C1 segment of cervical spinal cord (tissue), 14 donors: ENCODE measurements at places on chromosomes 13 and 19.

GRCh38 chr13:98717256-98717655 lies 35.2 kb downstream of the SLC15A1 start:
- no peak for DNase-seq

- DNase-seq = peak; percentile 8
Measured at GRCh38 chr13:74966814-74967424, 515.0 kb downstream of the TBC1D4 start.

GRCh38 chr19:8610936-8611300 lies 403 bp upstream of the ADAMTS10 start:
- no peak for DNase-seq

GRCh38 chr13:102012299-102013293 lies 389.3 kb downstream of the FGF14 start:
- no peak for DNase-seq

GRCh38 chr13:110937511-110938285 lies 22.8 kb upstream of the ANKRD10 start:
- DNase-seq = no peak

GRCh38 chr19:20964798-20965197 lies 41.7 kb downstream of the ZNF85 start:
- DNase-seq = no peak

GRCh38 chr19:16166417-16166816 lies 6.9 kb downstream of the CIB3 start:
- no peak for DNase-seq

GRCh38 chr19:6516018-6516658 lies 14.0 kb upstream of the TUBB4A start:
- DNase-seq = peak; percentile 38

DNA sequence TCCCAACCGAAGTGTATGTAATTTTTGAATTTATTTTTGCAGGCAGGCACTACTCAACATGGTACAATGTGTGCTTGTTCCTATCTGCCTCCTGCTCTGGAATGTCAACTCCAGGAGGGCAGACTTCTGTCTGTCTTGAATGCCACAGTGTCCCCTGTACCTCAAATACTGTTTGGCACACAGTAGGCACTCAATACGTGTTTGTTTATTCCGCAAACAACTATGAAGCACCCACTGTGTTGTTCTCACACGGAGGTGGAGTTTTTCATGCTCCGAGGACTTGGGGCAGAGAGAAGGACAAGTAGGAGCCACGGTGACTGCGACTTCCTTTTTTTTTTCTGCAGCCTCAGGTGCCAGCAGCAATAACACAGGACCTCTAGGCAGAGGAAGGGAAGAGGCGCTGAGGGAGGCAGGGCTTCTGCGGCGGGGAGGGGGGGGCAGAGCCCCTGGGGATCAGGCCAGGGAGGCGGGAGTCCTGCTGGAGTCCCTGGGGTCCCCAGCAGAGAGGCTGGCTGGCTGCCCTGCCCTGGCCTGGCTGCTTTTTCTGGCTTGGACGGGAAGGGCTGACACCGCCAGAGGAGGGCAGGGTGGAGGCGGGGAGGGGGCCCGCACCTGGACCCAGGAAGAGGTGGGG lies 29.3 kb upstream of the TNFAIP8L1 start:
- DNase-seq = no peak

DNA sequence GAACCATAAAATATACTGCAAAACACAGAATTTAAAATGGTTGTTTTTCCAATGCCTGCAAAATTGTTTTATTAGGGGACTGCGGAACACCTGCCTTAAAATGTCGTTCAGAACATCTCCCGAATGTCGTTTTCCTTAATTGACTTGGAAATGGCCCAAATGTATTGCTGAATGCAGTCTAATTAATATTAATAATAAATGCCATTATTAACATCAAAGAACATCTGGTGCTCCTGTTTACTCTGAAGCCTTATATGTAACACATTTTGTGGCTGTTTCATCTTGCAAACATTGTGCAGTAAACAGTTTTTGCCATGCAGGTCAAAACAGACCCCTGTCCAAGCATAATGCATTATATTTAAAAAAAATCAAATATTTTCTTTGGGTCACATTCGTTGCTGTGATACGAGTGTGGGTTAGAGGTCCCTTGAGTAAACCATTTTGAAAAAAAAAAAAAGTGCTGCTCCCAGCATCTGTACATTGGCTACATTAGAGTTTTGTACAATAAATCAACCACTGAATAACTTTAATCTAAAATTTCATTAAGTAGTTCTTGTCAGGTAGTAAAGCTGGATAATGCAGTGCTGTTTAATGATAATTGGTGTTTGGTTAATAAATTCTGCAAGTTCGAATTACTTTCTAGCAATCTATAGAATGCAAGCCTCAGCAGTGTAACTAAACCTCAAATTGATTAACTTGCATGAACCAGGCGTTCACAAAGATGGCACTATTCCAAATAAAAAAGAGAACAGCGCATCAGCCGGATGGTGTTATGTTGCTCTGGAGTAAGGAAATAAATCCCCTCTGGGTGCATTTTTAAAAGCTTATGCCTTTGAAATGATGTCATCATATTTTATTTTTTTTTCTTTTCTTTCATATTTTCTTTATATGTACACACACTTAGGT lies 140.2 kb downstream of the ZNF536 start:
- no peak for DNase-seq

DNA sequence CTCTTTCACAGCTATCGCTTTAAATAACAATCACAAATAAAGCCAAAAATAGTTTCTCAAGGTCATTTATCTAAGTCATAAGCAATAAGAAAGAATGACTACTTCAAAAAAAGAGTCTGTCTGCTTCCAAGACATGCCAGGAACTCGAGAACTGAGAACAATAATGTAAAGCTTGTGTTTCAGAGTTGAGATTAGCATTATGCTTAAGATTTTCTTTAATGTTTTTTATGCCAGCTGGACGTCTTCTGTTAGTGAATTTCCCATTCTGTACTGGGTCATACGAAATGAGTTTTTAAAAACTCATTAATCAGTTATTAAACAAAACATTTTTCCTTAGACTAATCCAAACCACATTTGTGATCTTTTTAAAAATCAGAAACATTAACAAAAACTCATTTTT lies 3.2 kb upstream of the SPRYD7 start:
- DNase-seq = no peak

- DNase-seq = no peak
Measured at GRCh38 chr13:33003458-33004019, 12.7 kb upstream of the KL start.

- no peak for DNase-seq
Measured at GRCh38 chr19:50933640-50934039, 19.2 kb downstream of the KLK5 start.

DNA sequence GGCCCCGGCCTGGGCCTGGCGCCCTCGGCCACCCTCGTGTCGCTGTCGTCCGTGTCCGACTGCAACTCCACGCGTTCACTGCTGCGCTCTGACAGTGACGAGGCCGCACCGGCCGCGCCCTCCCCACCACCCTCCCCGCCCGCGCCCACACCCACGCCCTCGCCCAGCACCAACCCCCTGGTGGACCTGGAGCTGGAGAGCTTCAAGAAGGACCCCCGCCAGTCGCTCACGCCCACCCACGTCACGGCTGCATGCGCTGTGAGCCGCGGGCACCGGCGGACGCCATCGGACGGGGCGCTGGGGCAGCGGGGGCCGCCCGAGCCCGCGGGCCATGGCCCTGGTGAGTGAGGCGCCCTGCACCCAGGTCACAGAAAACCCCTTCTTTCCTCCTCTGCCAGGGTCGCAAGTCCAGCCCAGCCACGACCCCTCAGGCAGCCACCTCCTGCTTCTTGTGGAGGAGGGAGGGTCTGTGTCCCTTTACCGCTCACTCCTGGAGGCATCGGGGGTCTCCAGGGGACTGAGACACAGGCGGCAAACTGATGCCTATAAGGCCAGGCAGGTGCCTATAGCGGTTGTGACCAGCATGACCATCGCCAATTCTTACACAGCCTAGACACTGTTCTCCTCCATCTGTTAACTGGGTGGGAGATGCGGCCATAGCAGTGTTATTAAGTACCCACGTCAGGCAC lies 4.2 kb downstream of the TTC9B start:
- DNase-seq = no peak

DNA sequence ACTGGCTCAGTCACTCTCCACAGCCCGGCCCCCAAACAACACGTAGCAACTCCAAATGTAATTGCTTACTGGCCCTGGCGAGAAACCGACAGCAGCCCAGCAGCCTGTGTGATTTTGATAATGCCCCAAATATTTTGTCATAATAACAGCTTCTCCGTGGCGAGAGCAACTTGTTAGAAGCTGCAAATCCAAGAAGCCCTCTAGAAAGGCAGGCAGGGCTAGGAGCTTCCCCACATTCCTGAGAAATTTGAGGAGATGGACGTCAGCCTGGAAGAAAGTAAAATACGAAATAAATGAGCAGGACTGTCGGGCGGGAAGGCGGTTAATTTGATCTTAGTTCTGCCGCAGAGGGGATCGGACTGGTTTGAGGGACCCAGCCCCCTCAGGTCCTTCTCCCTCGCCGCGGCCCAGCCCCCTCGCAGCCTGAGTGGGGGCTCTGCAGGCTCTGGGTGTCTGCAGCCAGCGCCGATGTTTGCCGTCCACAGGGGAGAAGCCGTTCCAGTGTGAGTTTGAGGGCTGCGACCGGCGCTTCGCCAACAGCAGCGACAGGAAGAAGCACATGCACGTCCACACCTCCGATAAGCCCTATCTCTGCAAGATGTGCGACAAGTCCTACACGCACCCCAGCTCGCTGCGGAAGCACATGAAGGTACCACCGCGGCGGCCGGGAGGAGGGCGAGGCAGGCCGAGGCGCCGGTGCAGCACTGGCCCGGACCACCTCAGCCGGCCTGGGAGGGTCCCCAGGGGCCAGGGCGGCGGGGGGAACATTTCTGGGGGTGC lies 3.1 kb downstream of the ZIC2 start:
- DNase-seq = no peak

DNA sequence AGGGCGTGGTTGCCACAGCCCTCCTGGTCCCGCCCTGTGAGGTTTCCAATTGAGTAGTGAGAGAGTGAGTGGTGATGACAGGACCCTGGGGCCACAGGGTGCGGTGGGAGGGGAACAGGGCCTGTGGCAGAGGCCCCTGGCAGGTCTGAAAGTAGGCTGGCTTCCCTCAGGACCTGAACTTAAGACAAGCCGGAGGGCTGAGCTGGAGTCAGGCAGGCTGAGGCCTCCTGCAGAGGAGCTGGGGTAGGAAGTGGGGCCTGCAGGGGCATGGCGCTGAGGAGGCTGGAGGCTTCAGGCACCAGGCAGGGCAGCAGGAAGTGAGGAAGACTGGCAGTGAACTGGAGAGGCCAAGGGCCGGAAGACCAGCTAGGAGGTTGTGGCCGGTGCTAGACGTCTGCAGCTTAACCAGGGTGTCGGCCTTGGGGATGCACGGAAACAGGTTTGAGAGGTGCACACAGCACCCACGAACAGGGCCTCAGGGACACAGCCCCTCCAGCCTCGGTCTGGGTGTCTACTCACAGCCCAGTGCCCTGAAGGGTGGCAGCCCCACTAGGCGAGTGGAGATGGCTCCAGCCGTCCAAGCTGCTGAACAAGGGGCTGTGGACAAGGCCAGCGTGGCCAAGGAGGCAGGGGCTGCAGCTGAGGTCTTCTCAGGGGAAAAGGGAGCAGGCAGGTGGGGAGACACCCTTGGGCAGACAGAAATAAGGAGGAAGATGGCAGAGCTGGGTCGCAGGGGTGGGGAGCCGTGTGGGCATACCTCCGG lies 17.8 kb downstream of the POP4 start:
- DNase-seq = no peak

GRCh38 chr13:42129033-42129432 lies 80.6 kb downstream of the DGKH start:
- no peak for DNase-seq

- peak; percentile 23 for DNase-seq
Measured at GRCh38 chr19:2391118-2391725, 31.2 kb downstream of the TMPRSS9 start.

DNA sequence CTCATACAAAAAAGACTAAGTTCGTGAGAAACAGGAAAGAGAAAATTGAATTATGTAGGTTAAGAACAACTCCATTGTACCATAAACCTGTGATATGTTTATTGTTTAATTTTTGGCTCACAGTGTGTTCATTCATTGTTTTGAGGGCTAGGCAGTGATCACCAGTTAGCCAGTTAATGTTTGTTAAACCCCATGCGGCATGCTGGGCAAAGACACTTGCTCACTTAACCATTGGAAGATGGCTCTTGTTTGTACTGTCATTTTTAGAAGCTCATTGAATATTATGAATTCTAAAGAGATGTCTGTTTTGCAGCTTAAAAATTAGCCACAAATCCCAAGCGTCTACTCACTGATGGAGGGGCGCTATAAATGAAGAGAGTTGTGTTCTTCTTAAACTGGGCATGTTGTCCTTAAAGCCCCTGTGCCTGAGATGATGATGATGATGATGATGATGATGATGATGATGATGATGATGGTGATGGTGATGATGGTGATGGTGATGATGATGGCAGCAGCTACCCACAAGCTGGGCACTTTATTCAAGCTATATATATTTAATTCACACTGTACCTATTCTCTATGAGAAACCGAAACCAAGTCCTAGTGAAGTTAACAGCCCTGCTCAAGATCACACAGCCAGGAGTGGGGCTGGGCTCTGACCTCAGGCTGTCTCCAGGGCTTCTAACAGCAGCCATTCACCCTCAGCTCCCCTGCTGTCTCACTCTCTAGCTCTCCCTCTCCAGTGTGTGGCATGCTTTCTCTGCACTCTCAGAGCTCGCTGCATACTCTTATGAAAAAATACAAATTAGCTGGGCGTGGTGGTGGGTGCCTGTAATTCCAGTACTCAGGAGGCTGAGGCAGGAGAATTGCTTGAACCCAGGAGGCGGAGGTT lies 169.1 kb downstream of the SHISA2 start:
- no peak for DNase-seq
